ENCODE measurements at places on chromosomes 1 and 21.

- peak; percentile 49 for DNase-seq
Measured at GRCh38 chr1:153509729-153510354, 25.9 kb downstream of the S100A6 start.

DNA sequence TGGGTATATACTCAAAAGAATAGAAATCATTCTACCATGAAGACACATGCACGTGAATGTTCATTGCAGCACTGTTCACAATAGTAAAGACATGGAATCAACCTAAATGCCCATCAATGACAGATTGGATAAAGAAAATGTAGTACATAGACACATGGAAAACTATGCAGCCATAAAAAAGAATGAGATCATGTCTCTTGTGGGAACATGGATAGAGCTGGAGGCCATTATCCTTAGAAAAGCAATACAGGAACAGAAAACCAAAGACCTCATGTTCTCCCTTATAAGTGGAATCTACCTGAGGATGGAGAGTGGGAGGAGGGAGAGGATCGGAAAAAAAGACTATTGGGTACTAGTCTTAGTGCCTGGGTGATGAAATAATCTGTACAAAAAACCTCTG lies 143.9 kb downstream of the RHOU start:
- no peak for DNase-seq

- DNase-seq, result no peak
Measured at GRCh38 chr1:232192781-232193450, 437.0 kb downstream of the SIPA1L2 start.

DNA sequence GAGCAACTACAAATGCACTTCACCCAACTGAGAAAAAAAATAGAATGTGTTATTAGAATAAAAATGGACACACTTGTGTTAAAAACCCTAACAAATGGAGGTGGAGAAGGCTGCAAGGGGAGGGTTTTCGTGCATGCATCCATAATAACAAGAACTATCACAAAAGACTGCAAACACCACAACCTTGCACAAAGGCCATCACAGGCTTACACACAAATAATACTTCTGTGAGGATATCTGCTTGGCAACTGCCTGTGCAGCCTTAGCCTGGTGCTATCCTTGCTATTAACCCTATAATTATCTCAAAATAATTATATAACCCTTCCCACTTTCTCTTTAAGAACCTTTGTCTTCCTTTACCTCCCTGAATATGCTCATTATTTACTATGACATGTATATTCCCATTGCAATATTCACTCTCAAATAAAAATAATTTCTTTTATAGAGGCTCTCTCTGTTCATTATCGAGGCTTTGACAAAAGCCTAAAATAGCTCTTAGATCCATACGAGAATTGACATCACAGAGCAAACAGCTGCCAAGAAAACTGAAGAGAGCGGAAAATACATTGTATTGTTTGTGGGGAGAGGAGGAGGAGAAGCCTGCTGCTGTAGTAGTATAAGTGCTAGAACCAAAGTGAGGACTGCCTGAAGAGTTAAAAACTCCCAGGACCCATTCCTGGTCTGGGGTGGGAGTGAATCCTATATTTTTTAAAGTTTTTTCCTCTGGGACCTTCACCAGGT lies 1768.7 kb downstream of the BRINP3 start:
- no peak for DNase-seq

DNA sequence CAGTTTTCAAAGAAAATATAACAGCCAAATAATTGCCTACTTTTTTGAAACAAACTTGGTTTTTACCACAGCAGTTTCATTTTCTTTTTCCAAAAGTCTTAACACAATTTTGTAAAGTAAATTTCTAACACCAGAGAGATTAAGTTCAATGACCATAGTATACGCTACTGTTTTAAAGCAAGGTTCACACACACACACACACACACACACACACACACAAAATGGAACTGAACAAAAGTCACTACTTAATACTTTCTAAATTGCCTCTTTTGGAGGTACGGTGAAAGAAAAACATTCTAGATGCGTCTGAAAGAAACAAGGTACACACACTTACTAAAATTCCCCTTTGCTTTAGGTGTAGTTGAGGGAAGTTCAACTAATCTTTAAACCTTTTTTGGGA lies 30.1 kb downstream of the C21orf91 start:
- no peak for DNase-seq

DNA sequence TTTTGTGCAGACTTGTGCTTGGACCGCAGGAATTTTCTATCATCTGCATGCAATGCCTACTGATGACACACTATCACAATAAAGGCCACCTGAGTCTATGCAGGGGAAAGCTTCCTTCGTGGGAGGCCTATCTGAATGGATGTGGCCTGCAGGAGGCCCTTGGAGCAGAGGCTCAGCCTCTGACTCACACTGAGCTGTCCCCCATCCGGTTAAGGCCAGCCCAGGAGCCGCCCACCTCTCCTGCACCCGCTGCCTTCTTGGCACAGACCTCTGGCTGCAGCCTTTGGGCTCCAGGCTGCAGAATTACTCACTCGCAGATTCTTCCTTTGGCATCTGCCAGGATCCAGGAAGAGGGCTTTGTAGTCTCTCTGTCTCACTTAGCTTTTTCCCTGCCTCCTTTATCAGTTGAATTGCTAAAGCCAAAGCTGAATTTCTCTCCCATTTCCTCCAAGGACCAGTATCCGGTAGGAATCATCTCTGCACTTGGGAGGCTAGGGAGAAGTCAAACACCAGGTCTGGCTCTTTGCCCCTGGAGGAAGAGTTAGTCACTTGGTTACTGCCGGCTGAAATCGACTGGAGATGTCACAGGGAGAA lies 65.1 kb upstream of the JUN start:
- DNase-seq, result peak; percentile 85

- no peak for DNase-seq
Measured at GRCh38 chr1:213179784-213180183, 128.7 kb downstream of the RPS6KC1 start.

DNA sequence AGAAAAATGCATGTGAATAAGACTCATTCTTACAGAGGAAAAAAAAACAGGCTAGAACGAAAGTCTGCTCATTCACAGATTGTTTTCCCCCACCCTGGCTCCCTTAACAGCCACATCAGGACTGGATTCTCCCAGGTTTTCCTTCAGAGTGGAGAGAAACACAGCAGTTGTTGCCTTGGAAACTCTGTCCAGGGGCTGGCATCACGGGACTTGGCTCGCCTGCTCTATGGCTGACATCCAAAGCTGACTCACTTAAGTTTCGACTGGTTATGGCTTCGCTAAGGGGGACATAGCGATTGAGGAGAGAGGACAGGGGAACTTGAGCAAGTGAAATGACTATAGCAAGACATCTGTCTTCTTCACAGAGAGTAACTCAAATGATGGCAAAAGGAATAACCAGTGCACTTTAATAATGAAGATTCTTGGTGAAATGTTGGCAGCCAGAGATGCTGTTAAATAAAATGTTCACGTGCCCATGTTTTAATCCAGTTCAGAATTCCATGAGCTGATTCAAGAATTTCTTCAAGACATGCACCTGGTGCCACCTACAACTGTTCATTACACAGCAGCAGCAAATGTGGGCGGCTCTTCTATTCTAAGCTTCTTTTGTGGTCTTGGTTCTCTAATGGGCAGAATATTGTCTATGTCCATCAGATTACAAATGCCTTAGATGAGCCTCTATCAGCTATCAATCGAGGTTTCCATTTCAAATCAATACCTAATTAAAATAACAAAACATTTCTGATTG lies 21.8 kb downstream of the MIS18A start:
- DNase-seq, result peak; percentile 91

GRCh38 chr1:76136894-76137293 lies 62.3 kb downstream of the ST6GALNAC3 start:
- DNase-seq, result no peak

GRCh38 chr1:61255358-61255703 lies 173.0 kb downstream of the NFIA start:
- DNase-seq, result no peak
